H7 (cell line): ENCODE measurements at places on chromosomes 11 and 22. TPM values are rescaled to one million over a fixed set of nuclear protein-coding genes. Genes with fewer than 3 reads are reported as not detected.

The TRIM49 gene
- not detected in 2 replicates for total RNA-seq

The GGT5 gene
- total RNA-seq = 0.63 TPM in 1 of 2 replicates, not detected in the other

The CASP4 gene
- not detected in 2 replicates for total RNA-seq

The VSIG2 gene
- total RNA-seq = 0.48 and 0.90 TPM in 2 replicates

The TBCEL gene
- 7.4 and 9.1 TPM in 2 replicates for total RNA-seq

The OR4A47 gene
- total RNA-seq = not detected in 2 replicates

The RFPL2 gene
- total RNA-seq = 0.15 and 0.45 TPM in 2 replicates

The POU2AF2 gene
- total RNA-seq = not detected in 2 replicates
